ENCODE measurements at places on chromosomes 2 and 18.
A peak's percentile ranks its signal among the peaks of the same experiment; 100 is the strongest.

DNA sequence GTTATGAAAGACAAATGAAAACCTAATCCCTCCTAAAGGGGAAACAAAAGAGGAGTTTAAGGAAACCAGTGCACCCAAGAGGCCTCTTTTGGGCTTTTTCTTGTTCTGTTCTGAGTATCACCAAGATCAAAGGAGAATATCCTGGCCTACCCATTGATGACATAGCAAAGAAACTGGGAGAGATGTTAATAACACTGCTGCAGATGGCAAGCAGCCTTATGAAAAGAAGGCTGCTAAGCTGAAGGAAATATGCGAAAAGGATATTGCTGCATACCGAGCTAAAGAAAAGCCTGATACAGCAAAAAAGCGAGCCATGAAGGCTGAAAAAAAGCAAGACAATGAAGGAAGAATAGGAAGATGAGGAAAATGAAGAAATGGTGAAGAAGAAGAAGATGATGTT, 23.6 kb upstream of the STAT4 start:
- no peak for DNase-seq

DNA sequence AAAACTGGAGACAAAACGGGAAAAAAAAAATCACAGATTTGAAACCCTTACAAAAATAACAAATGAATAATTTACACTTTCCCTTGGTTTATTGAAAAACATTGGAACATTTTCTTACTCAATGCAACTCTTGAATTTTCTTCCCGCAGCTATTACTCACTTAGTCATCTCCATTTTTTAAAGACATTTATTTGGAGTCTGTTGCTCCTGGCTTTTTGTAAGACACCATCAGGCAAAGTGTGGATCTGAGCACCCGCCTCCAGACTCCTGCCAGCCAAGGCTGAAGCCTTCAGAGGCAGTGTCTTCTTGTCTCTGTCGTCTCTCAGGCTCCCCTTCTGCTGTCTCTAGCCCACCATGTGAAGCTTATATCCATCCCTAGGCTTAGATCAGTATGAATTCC, 46.2 kb downstream of the TRIB2 start:
- DNase-seq, result no peak

DNA sequence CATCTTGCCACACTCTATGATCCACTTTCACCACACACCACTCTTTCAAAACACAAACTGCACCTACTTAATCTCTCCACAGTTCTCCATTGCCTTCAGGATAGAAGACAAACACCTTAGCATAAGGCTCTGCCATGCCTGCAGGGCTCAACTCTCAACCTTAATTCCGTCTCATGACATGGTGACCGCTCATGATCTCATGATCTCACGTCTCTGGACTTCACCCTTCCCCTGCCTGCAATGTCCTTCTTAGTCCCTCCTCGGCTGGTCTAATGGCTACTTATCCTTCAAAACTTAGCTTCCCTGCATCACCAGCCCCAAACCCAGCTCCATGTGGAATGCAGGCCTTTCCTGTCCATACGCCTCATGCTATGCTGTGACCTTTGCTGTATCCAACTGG, 85.3 kb downstream of the ACVR1 start:
- DNase-seq, result no peak

DNA sequence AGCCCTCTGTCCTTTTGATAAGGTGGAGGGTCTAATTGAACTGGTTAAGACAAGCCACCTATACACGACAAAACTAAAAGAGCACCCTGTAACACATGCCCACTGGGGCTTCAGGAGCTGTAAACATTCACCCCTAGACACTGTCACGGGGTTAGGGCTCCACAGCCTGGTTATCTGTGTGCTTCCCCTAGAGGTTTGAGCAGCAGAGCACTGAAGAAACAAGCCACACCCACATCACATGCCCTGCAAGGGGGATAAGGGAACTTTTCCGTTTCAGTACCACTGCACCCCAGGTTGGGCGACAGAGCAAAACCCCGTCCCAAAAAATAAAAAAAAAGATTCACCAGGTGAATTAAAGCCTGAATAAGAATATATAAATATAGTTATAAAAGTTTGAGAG, 913.7 kb upstream of the ACVR2A start:
- DNase-seq, result no peak

DNA sequence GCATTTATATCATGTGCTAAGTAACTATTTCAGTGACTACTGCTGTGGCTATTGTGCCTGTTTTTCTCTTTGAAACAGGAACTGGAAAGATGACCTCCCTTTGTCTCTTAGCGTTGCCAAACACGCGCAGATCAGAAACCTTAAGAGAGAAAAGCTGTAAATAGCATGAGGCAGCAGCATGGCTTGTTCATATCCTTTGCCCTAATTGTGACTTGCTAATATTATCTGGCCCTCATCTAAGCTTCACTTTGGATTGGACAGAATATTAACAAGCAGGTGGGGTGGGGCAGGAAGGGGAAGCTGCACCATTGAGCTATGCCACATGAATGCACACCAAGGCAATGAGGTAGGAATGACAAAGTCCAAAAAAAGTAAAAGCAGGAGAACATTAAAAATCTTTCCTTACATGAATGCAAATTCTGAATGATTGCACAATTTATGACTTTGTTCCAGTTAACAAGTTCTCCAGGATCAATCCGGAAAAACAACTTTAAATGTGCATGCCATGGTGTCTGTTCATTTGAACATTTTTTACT, 128.4 kb downstream of the IRS1 start:
- no peak for DNase-seq

DNA sequence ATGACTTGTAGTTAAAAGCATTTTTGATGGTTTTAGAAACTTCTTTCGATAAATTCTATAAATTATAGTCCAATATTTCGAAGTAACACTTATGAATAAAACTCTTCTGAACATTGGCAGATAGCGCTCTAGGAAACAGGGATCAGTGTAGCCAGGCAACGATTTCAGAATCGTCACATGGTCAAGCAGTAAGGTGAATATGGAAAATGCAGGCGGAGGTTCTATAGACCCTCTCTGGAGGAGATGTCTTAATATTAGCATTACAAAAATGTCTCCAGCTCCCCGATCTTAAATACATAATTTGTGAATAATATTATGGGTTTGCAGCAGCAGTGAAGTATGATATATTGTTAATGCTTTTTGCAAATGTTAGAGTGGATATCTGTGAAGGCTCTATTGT, 310.3 kb downstream of the SS18 start:
- no peak for DNase-seq

GRCh38 chr2:45852450-45853150, 201.1 kb downstream of the PRKCE start:
- no peak for DNase-seq

DNA sequence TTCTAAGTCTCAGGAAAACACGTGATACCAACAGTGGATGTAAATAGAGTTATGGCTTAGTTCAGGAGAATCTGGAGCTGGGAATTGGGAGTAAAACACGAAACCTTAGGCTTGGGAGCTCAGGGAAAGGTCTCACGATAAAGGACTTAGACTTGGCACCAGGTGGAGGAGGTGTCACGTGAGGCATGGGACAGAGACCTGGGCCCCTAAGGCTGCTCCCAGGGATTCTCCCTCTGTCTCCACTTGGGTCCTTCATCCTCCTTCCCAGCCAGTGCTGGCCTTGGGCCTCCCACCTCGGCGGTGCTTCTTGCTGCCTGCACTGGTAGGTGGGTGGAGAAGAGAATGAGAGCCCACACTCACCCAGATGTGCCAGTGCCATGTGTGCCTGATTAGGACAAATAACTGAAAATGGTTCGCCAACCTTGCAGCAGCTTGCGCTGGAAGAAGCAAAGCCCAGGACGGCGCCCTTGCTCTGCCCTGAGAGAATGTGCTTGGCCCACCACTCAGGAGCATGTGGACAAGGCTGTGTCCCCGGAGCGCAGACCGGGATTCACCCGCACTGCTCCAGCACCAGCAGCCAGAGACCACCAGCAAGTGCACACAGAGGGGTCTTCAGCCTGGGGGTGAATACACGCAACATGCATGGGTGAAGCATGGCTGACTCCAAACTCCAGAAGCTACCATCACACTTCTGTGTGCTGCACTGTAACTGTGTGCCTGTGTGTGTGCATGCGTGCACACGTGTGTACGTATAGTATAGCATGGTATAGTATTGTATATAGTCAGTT, 48.1 kb downstream of the PSMG2 start:
- no peak for DNase-seq

- DNase-seq, result no peak
Observed at GRCh38 chr18:8386669-8387380, 222.4 kb upstream of the RAB12 start.

- no peak for DNase-seq
Observed at GRCh38 chr18:35174093-35174731, 66.6 kb upstream of the ZNF397 start.

DNA sequence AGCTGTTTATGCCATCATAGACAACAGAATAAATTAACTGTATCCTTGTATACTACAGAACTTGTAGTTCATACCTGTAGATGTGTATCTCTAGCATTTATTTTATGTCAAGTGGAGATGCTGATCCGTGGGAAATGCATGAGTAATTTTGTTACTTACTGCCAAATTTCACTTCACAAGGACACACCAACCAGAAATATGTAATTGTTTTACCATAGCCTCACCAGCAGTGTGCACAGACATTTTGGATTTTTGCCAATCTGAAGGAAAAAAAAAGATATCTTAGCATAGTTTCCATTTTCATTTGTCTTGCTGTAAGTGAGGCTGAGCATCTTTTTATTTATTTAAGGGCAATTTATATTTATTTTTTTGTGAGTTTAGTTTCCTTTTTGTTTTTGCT, 265.1 kb upstream of the OSR1 start:
- no peak for DNase-seq

DNA sequence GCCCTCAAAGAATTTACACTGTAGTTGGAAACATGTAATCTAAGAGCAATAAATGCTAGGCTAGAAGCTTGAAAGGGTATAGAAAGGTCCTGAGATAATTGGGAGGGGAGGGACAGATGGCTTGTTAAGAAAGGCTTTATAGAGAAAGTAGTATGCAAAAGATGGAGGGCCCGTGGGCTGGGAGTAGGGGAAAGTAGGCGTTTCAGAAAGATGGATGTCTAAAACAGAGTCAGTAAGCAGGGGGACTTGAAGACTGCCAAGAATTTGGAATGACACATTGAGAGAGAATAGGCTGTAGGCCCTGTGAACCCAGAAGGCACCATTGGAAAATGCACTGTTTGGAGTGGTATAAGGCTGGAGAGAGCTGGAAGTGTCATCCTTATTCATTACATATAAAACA, 822 bp downstream of the PSMG2 start:
- DNase-seq, result peak; percentile 39

DNA sequence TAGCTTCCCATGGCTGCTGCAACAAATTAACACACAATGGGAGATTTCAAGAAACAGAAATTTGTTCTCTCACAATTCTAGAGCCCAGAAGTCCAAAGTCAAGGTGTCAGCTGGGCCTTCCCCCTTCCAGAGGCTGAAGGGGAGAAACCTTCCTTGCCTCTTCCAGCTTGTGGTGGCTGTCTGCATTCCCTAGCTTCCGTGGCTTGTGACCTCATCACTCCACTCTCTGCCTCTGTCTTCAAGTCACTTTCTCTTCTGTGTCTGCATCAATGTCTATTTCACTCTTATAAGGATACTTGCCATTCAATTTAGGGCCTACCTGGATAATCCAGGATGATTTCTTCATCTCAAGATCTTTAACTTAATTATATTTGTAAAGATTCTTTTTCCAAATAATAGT, 16.8 kb upstream of the SRBD1 start:
- DNase-seq, result no peak

GRCh38 chr2:184927040-184927439, 328.7 kb downstream of the ZNF804A start:
- no peak for DNase-seq

DNA sequence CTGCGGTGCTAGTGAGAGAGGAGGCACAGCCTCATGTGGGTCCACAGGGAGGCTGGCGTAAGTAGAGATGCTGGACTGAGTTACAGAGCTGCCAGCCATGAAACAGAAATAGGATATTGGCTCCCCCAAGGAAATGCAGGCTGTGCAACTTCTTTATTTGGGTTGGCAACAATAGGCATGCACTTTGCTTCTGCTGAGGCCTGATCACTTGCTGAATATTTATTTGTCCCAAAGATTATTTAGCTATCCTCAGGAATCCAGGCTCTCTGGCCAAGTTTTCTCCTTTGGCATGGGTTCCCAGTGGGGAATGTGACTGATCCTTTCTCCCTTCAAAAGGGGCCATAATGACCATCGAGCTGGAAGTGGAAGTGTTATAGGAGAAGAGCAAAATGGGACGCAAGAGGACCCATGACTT, 60.0 kb downstream of the MAPK4 start:
- no peak for DNase-seq

DNA sequence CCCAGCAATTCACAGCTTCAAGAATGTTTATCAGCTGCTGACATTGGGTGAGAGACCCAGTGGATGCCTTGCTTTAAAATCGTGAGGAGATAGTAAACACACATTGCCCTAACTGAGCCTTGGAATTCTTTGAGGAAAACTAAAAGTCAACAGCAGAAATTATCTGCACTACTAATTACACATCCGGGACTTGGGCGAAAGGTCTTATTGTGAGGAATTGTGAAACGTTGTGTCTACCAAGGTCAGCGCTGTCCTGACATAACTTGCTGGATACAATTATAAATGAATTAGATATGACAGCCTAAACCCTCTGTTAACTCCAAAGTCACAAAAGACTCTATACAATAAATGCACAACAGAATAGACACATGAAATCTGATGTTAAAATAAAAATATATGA, 121.4 kb downstream of the ST6GAL2 start:
- DNase-seq, result no peak

DNA sequence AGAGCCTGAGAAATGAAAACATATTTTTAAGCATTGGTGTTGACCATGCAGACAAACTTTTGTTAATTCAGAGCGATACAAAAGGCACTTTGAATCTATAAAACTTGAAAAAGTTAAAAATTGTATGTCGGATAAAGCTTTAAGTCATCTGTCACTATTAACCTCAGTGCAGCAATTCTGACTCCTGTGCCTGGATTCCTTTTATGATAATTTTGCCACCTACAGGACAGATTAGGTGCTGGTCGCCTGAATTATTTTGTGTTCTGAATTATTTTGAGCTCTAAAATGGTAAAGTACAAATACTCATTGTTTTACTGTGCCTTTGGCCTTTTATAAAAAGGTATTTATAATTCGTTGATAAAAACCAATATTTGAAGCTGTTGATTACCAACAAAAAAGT, 19.4 kb upstream of the RNF138 start:
- no peak for DNase-seq

DNA sequence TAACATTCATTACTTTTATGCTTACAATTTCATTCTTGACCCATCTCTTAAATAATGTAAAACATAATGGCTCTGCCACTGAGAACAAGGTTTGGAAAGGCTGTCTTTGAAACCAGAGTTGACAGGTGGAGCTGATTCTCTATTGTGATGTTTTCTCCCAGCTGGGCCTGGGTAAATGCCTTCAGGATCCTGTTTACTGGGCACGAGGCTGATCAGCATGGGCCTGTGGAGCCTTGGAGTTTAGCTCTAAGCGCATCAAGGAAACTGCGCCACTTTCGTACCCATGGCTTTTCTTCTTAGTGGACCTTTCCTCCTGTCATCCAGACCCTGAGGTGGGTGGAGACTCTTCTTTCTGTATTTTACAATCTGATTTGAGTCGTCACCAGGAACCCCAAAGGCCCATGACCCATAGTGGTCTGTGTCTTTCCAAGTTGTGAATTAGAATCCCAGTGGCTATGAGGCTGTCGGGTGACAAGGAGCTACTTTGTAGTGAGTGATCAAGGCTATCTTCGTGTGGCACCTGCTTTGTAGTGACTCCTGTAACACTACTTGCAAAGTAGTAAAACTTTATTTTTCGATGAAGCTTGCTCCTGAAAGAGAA, 123.1 kb downstream of the LPIN1 start:
- no peak for DNase-seq

Measured in DMS 273 treated with DMSO at 0.1 percent for 48 hours (cell line).